Dermis blood vessel endothelial cell (primary cell): ENCODE measurements at places on chromosomes 4 and X.

- no peak for DNase-seq
Observed at GRCh38 chrX:3485727-3486126, 139.3 kb upstream of the MXRA5 start.

- peak; percentile 17 for DNase-seq
Observed at GRCh38 chrX:53262918-53263394, 18.4 kb downstream of the IQSEC2 start.

DNA sequence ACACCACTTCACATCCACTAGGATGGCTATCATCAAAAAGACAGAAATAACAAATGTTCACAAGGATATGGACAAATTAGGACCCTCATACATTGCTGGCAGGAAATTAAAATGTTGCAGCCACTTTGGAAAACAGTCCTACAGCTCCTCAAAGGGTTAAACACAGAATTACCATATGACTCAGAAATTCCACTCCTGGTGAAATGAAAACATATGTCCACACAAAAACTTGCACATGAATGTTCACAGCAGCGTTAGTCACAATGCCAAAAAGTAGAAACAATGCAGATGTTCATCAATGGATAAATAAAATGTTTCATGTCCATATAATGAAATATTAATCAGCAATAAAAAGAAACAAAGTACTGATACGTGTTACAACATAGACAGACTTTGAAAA is 15.1 kb downstream of the S100G start:
- peak; percentile 32 for DNase-seq

GRCh38 chr4:162163892-162164759 is at the start of gene FSTL5:
Gene FSTL5 (minus strand): TSS chr4:162164000. CDS start chr4:162111396, 52,604 bp downstream.
- peak; percentile 89 for DNase-seq

DNA sequence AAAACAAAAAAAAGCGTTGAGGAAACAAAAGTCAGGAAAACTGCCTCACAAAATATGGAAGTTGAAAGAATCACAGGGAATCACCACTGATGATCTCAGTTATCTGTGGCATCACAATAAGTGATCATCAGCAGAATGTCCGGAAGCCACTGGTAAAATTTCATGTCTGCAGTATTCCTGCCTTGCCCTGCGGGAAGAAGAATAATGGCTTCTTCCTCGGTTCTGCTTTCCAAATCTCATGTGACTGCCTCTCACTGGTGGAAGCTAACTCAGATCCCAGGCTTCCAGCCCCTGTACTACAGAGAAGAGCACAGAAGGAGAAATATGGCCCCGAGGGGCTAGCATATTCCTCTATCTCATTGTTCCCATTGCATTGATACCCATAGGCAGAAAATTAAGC is 12.7 kb upstream of the ZNF330 start:
- no peak for DNase-seq

- DNase-seq = no peak
Observed at GRCh38 chr4:36037127-36037526, 207.2 kb downstream of the ARAP2 start.

DNA sequence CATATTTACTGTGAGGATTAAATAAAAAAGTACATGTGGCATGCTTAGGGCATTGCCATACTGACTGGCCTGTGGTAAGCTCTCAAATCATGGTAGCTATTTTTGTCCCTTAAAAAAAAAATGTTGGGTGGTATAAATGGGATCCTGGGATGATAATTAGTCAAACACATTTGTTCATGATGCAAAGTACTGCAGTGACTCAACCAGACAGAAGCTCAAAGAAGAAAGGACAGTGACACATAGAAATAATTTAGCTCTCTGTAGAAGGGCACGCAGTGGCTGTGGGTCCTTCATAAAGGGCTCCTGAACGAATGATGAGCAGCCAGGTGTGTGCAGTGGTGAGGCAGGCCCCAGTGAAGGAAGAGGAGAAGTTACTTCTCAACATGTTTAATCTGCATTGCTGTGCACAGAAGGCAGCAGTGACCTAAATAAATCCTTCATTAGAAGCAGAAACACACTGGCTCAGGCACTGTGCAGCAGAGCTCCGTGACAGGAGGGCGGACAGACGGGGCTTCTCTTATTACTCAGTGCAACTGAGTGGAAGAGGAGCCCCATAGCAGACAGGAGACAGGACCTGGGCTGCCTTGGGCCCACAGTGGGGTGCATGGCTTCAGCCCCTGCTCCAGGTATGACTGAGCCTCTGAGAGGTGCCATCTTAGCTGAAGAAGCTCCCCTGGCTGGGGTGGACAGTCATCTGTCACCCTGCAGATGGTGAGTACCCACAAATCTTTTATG is 20.3 kb downstream of the HS3ST1 start:
- DNase-seq = no peak

DNA sequence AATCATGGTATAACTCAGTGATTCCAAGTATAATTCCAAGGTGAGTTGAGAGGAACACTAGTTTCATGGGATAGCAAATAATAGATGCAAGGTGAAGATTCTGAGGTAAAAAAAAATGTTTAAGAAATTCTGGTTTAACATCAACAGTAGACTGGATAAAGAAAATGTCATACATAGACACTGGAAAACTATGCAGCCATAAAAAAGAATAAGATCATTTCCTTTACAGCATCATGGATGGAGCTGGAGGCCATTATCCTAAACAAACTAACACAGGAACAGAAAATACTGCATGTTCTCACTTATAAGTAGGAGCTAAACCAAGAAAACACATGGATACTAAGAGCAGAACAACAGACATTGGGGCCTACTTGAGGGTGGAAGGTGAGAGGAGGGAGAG is 54.6 kb upstream of the LEF1 start:
- no peak for DNase-seq

- DNase-seq = no peak
Observed at GRCh38 chr4:84401701-84402306, 97.3 kb downstream of the NKX6-1 start.

DNA sequence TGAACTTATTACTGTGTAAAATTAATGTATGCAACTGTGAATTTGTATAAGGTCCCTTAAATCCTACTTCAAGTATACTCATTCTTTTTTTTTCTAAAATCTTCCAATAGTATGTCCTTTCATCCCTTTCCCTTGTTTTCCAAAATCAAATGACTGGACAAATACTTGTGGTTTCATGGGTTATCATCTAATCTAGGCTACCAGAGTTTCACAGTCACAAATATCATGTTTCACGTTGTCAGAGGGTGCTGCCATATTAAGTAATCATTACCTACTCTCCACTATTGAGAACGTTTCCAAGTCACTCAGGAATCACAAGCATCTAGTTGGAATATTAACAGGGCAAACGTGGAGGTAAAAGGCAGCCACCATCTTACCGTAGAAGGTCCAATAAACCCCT is 1235.0 kb upstream of the TENM3 start:
- DNase-seq = no peak

DNA sequence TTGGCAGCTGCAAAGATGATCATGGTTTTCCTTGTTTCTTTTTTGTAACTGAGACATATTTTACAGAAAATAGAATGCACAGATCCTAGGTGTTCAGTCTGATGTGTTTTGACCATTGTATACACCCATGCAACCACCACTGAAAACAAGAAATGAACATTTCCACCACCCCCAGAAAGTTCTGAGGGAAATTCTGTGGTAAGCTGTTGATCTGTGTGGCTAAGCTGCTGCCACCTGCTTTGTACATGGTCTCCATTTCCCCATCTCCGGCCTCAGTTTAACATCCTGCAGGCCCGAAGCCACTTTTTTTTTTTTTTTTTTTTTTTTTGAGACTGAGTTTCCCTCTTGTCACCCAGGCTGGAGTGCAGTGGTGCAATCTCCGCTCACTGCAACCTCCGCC is 65.3 kb downstream of the NYX start:
- no peak for DNase-seq

GRCh38 chr4:54954656-54955388 is 170.6 kb downstream of the KDR start:
- peak; percentile 43 for DNase-seq

DNA sequence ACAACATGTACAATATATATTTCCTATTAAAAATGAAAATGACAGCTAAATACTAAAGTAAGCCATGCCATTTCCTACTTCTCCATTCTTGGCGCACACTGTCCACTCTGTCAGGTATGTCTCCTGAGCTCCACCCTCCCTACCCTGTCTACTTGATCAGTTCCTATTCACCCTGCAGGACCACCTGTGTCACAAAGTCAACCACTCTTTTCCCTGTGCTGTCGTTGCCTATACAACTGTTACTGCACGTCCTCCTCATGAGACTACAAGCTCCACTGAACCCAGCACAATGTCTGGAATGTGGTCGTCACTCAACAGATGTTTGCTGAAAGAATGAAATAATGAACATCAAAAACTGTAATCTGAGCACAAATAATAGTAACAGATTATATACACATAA is 54.9 kb downstream of the SLC9A7 start:
- DNase-seq = no peak

DNA sequence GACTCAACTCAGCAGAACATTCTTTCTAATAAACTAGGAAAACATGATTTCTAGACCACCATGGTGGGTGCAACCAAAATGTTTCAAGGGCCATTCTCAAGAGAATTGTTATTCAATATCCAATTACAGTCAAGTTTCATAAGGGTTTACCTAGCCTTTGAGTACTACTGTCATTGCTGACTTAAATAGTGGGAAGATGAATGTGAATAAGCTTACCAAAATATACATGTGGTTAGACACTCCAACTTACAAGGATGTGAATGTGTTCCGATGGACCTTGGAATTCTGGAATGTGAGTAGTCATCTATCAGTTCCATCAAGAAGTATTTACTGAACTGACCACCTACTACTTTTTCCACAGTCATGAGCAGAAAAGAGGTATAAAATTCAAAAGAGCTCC is 16.9 kb downstream of the SH3RF1 start:
- no peak for DNase-seq

DNA sequence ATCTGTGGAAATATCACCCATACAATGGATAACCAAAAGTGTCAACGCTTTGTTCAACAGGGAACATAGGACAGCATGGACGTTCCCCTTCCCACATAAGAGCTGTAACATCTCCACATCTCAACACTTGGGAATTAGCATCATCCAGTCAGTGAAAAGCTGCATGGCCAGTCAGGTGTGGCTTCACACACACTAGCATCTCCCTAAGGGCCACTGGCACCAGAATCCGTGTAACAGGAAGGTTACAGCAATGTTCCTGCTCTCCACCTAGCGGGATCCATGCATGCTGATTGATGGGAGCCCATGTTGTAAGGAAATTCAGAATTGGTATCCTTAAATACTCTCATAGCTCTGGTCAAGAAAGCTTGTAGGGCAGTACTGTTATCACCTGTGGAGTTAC is 78.8 kb downstream of the EVC2 start:
- no peak for DNase-seq

DNA sequence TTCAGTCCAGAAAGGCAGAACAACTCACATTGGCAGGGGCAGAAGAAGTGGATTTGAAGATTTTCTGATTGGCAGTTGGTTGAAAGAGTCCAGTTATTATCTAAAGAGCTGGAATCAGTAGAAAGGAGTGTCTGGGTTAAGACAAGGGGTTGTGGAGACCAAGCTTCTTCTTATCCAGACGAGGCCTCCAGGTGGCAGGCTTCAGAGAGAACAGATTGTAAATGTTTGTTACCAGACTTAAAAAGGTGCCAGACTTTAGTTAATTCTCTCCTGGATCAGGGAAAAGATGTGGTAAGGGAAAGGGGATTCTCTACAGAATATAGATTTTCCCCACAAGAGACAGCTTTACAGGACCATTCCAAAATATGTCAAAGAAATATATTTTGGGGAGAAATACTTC is 36.7 kb upstream of the TLR3 start:
- peak; percentile 37 for DNase-seq

DNA sequence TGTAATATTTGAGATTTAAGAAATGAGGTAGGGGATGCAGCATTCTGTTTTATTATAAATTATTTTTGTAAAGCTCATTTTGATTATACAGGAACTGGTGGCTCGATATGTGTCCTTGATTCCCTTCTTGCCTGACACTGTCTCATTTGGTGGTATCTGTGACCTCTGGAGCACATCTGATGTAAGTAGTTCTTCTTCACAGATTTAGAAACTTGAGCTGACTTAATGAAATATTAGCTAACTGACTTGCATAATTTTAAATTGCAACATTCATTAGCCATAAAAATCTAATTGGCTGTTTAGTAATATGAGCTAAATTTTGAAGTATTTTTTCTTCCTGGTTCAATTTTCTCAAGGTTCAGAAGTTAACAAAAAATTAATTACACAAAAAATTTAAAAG is 69.1 kb downstream of the FBXL5 start:
- DNase-seq = no peak

GRCh38 chrX:38515291-38515690 is 46.1 kb upstream of the TSPAN7 start:
- DNase-seq = no peak

DNA sequence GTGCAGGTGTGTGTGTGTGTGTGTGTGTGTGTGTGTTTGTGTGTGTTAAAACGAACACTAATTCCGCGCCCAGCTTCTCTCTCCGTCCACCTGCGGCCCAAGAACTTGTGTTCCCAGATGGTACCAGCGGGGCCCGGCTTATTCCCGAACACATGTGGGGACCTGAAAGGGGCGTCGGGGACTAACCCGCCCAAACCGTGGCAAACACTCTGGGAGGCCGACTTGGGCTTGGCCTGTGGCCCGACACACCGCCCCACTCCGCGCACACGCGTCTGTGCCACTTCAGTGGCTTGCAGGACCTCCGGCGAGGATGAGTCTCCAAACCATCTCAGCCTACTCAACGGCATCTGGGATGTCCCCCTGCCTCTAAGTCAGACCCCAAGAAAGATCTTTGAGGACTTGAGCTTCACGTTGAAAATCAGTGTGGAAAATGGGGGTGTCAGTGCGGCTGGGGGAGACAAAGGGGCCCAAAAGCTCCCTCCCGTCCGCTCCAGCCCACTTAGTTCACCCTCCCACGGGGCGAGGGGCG is 790 bp upstream of the HHIP start:
- DNase-seq = peak; percentile 58

DNA sequence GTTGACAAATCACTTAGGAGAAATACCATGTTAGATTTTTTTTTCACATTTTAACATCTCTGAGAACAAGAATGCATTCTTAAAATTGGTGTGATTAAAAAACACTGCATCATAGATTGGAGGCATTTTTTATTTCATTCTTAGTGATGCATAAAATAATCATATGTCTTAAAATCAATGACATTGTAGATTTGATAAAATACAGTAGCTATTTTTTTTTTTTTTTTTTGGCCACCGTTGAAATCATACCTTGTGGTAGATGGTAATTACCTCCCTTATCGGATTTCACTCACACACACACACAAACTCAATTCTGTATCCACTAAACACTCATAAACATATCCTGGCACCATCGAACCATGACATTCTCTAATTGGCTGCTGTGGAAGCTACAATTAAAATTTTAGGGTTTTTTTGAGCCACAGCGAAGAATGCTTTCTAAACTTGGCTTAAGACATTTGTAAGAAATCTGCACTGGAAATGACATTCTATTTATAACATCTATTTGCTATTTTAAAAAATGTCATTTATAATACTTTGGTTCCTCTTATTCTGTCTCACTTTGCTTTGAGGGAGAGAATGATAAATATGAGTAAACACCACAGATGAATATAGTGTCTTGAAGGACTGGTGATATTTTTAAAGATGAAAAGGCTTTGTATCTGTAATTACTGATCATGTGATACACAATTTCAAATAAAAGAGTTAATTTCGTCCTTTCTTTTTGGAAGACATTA is 60.1 kb downstream of the CCSER1 start:
- no peak for DNase-seq

- DNase-seq = no peak
Observed at GRCh38 chr4:108607079-108607815, 13.1 kb upstream of the RPL34 start.
